ENCODE measurements at places on chromosomes 11 and 22.

DNA sequence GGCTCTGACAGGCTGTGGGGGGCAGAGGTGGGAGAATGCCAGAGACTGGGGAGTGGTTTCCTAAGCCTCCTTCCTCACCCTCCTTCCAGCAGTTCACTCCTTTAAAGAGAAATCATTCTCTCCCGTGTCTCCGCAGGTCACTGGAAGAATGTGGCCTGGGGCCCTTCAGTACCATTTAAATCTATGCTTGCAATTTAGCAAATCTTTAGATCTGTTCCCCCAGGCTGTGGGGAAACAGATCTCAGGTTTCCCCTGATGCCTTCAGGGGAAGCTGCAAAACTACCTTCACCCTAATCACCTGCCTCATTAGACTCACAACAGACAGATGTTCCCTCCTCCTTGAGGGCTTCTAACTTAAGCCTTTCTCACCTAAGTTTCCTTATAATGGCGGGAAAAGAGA is 55.3 kb downstream of the KIRREL3 start:
- DNase-seq = no peak

- DNase-seq = no peak
These were observed 76.5 kb downstream of the RAB30 start for GRCh38 chr11:82995235-82995634.

- no peak for DNase-seq
These were observed 52.3 kb downstream of the SLC22A12 start for GRCh38 chr11:64643256-64643881.

DNA sequence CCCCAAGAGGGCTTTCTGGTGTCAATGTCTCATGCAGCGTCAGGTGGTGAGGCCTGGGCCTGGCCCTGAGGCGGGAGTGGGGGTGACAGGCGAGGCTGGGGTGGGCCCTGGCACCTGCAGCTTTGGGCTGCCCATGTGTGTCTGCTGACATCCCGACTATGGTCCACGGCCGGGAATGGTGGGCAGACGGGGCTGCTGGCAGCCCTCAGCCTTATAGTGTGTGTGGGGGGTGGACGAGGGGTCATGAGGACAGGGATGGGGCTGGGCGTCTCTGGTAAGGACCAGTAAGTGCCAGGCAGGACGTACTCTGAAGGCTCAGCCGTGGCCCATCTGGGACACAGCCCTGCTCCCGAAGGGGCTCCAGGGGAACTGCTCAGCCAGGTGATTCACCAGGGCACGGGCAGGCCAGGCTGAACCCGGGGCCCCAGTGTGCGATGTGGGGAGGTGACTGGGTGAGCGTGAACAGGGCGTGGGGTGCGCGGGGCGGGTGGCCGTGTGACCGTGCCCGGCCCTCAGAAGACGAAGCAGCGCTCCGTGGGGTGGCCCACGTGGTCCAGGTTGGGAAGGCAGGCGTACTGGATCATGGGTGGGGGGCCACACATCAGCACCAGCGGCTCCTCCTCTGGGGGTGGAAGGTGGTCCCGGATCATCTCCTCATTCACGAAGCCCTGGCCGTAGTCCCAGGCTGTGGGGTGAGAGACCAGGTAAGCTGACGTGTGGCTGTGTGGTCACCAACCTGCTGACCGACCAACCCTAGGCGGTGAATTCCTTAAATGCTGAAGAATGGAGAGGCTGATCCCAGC is 4.8 kb upstream of the POLDIP3 start:
- no peak for DNase-seq

GRCh38 chr22:34972191-34972897 is 93.6 kb upstream of the ISX start:
- DNase-seq = no peak

GRCh38 chr11:134060316-134060715 is 8.6 kb upstream of the JAM3 start:
- no peak for DNase-seq

- DNase-seq = no peak
These were observed 172.8 kb upstream of the B3GAT1 start for GRCh38 chr11:134584706-134585445.

DNA sequence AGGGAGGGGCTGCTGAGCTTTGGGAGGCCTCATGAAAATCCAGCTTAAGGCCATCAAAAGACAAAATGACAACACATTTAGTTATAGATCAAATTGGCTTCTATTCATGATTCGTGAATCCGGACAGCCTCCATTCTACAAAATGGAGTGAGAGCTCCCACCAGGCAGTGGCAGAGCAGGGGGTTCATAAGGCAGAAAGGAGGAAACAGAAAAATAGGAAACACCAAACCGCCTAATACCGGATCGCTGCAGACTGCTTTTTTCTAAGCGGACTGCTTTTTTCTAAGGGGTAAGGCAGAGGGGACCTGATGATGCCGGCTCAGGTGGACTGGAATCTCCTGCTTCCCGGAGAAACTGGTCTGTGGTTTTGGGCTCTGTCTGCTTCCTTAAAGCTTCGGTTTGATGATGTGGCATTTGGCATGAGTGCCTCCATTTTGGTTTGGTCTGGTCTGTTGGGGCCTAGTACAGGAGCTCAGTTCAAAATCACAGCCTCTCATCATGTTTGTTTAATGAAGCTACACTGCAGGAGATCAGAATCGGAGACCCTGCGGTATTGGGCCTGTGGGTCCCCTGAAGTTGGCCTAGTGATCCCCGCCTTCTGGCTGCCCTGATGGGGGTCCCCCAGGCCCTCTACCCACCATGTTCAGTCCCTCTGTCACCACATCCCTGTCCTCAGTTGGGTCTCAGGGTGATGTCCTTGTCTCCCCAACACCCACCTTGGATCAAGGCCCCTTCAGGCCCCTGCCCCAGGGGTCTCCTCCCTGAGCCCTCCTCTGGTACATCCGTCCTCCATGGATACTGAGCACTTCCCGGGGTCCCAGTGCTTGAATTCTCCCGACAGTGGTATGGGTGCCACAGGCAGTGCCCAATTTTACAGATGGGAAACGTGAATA is 1.2 kb downstream of the ALDH3B1 start:
- no peak for DNase-seq

GRCh38 chr11:42036201-42036600 is 576.7 kb upstream of the LRRC4C start:
- no peak for DNase-seq

DNA sequence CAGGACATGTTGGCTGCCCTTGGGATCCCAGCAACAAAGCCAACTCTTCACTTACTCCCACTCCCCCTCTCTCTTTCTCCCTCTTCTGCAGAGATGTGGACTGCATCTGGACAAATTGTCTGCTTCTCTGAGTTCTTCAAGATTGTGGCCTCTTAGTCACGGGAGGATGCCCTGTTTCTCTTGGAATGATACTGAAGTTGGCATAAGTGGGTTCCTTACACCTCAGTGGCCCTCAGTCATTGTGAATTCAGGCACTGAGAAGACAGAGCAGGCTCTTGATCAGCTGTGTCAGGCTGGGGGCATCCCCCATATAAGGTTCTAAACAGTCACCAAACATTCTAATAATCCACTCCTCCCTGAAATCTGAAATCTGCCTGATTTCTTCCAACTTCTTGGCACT is 6.1 kb upstream of the E2F8 start:
- DNase-seq = no peak

GRCh38 chr11:9170450-9170849 is 79.1 kb upstream of the SCUBE2 start:
- no peak for DNase-seq

DNA sequence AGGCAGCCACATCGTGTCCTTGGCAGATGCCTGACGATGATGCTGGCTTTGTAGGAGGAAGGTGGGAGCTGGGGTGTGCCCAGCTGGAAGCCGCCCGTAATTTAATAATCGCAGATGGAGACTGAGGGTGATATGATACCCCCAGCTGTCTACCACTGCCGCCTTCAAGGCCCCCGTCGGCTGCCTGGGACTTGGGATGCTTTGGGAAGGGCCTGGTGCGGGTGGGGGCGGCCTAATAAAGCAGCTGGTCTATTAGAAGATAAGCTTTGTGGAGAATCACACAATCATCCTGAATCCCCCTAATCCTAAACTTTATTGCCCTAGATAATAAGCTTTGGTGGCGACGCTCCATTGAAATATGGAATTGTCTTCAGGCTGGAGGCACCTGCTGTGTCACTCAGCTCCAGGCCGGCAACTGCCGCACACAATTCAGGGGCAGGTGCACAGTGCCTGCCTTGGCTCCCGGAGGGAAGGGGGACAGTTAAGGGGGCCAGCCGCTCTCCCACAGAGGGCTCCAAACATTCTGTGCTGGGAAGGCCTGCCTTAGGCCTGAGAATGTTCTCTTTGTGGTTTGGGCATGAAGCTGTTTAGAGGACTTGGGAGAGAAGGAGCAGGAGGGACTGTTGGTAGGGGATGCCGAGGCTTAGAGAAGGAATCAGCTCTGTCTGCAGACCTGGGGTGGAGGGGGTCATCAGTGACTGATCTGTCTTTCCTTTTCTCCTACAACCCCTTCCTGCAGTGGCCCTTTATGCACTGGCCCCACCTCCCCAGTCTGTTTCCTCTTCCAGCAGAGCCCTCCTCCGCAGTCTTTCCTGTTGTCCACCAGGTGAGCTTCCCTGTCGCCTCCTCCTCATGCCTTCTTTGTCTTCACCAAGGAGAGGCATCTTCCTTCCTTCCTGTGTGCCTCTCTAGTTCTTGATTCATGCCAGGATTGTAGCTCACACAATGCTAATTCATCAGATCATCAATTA is 65.3 kb downstream of the ARL14EP start:
- DNase-seq = no peak

DNA sequence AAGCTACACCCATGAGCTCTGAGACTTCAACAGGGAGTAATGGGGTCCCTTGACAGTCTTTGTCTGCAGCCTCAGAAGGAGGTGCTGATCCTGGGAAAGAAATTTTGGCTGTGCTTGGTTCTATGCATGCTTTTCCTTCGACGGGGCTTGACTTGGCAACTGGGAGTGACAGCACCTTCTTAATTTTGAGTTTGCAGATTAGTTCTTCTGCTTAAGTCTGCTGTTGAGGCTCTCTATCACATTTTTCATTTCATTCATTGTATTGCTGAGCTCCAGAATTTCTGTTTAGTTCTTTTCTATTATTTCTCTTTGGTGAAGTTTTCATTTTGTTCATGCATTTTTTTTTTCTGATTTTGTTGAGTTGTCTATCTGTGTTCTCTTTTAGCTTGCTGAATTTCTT is 125.6 kb downstream of the SNX19 start:
- DNase-seq = no peak

DNA sequence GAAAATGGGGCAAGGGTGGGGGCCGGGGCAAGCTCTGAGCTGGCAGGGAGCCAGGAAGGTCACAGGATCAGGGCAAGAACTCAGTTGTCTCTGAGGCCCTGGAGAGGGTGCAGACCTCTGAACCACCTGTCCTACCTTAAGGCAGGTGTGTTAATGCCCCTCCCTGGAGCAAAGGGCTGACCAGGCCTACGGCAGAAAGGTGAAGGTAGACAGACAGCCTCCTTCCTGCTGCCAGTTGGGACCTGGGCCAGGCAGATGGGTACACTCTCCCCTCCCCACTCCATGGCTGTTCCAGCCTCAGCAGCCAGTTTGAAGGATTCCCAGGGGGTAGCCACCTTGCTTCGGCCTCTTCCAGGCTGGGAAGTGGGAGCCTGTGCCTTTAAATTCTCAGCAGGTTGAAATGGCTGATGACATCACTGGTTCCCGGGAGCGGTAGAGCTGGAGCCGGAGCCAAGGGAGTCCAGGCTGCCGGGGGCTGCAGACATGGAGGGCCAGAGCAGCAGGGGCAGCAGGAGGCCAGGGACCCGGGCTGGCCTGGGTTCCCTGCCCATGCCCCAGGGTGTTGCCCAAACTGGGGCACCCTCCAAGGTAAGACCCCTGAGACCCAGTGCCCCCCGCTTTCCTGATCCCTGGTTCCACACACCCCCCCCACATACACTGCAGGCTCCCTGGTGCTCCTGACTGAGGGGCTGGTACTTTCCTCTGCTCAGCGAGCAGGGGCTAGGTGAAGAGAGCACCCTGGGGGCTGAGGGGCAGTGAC is at the start of gene INPP5J:
Gene INPP5J, plus strand, starts transcription at position 435 of the 760 bp plus-strand sequence. Its CDS starts 49 bp downstream, at position 484.
- no peak for DNase-seq

DNA sequence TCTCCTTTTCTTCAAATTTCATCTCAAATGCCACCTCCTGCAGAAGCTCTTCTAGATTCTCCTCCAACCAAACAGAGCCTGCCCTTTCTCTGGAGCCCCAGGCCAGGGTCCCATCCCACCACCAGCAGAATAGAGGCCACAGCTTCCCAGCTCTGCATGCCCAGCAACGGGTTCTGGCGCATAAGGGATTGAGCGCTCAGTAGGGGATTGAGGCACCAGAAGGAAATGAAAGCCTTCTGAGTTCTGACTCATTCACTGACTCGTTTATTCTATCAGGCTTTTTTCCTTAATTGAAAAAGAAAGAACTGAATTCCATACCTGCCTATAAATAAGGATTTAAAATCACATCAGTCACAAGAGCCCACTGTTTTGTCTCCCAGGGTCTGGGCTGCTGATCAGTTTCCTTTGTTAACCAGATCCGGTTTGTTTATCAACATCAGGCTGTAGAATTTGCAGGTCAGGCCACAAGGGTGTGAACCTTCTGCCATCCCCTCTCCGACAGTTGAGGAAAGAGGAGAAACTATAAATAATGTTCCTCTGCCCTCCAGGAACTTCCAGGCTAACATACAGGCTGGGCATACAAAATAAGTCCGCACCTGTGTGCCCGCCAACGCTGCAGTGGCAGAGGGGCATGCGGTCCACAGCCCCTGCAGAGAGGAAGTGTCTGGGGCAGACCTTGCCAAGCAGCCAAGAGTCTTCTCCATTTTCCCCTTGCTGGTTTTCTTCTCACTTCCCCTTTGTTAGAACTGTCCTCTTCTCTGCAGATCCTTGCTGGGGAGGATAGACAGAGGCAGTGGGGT is 63.5 kb upstream of the PRDM11 start:
- no peak for DNase-seq

DNA sequence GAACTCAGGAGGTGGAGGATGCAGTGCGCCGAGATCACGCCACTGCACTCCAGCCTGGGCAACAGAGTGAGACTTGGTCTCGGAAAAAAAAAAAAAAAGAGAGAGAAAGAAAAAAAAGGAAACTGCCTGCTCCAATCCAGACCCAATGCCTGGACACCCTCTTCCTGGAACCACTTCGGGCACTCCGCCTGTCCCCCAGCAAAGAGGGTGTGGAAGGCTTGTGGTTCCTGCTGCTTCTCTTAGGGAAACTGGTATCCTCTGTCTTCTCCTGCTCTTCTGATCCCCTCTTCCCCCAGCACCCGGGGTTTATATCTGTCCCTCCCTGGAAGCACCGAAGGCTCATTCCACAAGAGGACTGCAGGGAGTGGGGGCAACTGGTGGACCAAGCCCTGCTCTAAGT is 12.9 kb downstream of the CHRNA10 start:
- no peak for DNase-seq

DNA sequence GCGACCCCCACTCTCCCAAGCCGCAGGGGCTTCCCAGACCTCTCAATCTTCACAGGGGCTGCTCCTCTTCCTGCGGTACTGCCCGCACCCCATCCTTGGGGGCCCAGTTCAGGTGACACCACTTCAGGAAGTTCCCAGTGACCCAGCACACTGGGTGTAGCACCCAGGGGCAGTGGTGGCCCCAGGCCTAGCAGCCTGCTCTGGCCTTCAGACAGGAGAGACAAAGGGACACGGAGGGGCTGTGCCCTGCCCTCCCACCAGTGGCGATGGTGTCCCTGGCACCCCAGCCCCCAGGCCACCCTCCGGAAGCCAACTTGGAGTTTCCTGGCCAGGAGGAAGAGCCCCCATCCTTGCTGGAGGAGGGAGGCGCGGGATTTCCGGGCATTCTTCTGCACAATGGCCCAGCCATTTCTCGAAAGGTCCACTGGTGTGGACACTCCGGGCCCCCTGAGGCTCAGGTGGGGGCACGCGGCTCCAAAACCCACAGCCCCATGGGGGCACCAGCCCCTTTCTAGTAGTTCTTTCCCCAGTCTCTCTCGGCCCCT is 978 bp upstream of the CLDN5 start:
- DNase-seq = no peak

GRCh38 chr11:16226245-16226644 is 130.1 kb downstream of the SOX6 start:
- no peak for DNase-seq

- peak; percentile 75 for DNase-seq
These were observed at the start of gene FAM89B for GRCh38 chr11:65572356-65573051. Gene FAM89B, plus strand, starts transcription at chr11:65572538. Its CDS starts 132 bp downstream, at chr11:65572670.

Data from activated CD8-positive, alpha-beta memory T cell treated with anti-CD3 and anti-CD28 coated beads for 4 hours (primary cell).